Erythroblast (primary cell): ENCODE measurements at places on chromosomes 16 and 17.
A peak's percentile ranks its signal among the peaks of the same experiment; 100 is the strongest.

GRCh38 chr17:29569245-29569950, 897 bp downstream of the TP53I13 start:
- no peak for DNase-seq

DNA sequence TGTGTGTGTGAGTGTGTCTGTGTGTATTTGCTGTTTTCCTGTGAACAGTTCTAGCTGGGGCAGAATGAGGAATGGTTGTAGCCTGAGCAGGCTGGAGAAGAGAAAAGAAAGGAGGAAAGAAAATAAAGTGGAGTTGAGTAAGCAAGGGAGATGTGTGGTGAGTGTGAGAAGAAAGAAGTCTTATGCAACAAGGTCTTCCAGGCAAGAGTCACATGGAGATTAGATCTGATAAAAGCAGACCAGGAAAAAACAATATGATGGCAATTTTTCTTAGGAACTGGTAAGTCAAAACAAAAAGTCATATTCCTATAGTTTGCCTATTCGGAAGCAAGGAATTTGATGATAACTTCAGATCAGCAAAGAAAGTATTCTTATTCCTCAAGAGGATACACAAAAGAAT, 125.0 kb downstream of the HS3ST3A1 start:
- no peak for DNase-seq

DNA sequence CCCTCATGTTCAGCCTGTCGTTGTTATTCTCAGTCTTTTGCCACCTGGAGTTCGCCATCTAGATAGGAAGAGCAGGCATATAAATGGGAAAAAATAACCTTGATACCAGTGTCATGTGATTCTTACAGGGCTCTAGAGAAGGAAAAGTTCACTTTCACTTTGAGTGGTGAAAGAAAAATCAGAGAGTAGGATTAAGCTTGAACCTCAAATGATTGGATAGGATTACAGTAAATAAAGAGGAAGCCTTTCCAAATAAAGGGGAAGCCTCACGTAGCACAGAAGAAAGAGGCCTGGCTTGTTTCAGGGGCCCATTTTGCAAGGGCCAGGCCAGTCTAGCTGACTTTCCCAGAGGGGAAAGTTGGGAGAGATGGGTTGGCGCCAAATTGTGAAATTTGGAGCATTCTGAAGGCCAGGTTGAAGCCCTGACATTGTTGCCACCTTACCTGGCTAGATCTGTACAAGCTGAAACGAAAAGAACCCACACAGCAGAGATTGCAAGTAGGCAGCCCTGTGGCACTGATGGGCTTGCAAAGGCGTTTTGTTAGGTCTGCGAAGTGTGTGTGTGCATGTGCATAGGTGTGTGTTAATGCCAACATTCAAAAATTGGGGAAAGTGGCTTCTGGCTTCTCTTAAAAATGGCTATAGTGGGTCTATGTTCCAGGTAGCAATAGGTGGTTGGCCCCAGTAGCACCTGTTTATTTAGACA, 38.8 kb downstream of the TMC6 start:
- DNase-seq, result no peak

DNA sequence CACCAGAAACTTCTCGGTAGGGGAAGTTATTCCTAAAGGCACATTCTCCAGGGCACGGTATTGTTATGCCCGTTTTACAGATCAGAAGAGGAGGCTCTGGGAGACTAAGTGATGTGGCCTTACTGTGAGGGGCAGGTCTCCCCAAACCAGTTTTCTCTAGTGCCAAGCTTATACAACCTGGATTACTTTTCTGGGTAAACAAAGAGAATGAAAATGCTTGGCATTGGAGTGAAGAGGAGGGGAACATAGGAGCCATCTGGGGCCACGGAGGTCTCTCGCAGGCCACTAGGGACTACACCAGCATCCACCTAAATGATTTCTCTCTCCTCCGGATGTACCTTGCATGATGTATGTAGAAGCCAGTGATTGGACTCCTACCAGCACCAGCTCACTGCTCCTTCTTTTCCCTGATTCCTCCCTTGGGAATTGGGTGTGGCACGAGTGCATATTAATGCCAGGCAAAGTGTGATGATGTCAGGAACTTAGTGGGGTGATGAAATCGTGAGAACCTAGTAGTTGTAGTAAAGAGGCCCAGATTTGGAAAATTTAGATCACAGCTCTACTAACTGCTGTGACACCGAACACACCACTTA, 674 bp downstream of the TOM1L1 start:
- no peak for DNase-seq

GRCh38 chr16:84606081-84606875, 11.6 kb downstream of the COTL1 start:
- DNase-seq, result no peak

GRCh38 chr16:83402160-83402814, 405.5 kb upstream of the HSBP1 start:
- DNase-seq, result no peak

- peak; percentile 81 for DNase-seq
These were observed 75.3 kb upstream of the AMZ2 start for GRCh38 chr17:68172461-68172954.
